H1 (cell line): ENCODE measurements at places on chromosomes 5 and 9. TPM values are rescaled to one million over a fixed set of nuclear protein-coding genes. Genes with fewer than 3 reads are reported as not detected.

The PCDHGB5 gene
- 1.9 and 2.6 TPM in 2 replicates for total RNA-seq

The HAVCR2 gene
- 0.11 TPM in 1 of 2 replicates, not detected in the other for total RNA-seq

The IFNA13 gene
- total RNA-seq = not detected in 2 replicates

The DMRTA1 gene
- 3.0 and 3.3 TPM in 2 replicates for total RNA-seq

DNA sequence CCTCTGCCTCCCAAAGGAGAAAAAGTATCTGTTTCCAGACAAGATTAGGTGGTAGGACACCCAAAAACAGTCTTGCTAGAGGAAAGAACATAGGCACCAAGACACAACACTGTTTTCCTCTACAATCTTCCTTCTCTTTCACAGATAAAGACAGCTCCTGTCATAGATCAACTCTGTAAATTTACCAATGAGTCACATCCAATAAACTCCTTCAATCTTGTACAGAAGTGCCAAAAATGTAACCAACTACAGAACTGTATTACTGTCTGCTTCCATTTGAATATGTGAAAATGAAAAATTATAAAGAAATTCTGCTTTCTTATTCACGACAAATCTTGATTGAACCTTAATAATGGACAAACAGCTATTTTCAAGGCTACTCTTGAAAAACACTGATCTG lies 286.9 kb downstream of the PLK2 start:
- no peak overlapping the region for H3K27ac ChIP-seq
- H3K36me3 ChIP-seq = no peaks in the 10 kb centered on the region
- no peaks in the 10 kb centered on the region for H3K4me1 ChIP-seq
- no peak overlapping the region for H3K4me3 ChIP-seq
- no peaks in the 10 kb centered on the region for H3K27me3 ChIP-seq

GRCh38 chr5:149609640-149610219 lies 28.4 kb downstream of the ARHGEF37 start:
- no peaks in the 10 kb centered on the region for H3K4me1 ChIP-seq
- no peak overlapping the region for H3K4me3 ChIP-seq
- no peak overlapping the region for H3K27ac ChIP-seq
- DNase-seq = no peak
- H3K36me3 ChIP-seq = no peaks in the 10 kb centered on the region

DNA sequence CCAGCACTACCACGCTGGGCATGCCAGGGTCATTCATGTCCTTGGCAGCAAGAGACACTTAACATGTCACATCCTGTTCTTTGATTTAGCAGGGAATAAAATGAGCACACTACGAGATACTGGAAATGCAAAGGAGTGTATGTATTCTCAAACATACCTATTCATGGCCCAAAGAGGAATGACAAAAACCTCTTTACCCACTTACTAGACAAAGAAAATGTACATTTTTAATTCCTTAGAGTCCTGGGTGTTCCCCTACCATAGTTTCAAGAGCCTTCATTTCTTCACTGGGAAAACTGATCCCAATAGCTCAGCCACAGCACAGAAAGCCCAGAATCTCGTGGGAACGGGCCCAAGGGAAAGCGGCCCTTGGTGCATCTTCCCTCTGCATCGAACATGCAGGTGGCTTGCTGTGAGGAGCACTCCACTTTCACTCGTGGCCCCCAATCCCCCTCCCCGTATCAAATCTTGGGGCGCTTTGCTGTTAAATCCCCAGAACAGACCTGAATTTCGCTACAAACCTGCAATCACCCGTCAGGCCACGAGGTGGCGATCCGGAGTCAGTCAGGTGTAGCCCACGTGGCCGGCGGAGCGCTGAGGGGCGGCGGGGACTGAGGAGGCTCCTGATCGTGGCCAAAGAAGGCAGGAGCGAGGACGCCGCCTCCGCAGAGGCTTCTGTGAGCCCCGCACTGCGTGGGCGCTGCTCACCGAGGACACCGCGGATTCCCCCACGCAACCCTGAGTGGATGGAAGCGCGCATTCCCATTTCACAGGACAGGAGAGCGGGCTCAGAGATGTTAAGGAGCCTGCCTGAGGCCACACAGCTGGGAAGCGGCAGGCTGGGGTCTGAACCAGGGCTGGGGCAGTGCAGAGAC lies 91.4 kb downstream of the LMX1B start:
- peaks cover 11% of the 10 kb centered on the region for H3K4me1 ChIP-seq
- no peaks in the 10 kb centered on the region for H3K36me3 ChIP-seq
- H3K27ac ChIP-seq = no peak overlapping the region
- peaks cover 36% of the 10 kb centered on the region for H3K27me3 ChIP-seq
- peak; percentile 47 for DNase-seq

GRCh38 chr5:147831465-147831864 lies at the start of gene SPINK1:
Gene SPINK1 (minus strand): TSS chr5:147831671. CDS start chr5:147831577, 94 bp downstream.
- DNase-seq = no peak
- no peaks in the 10 kb centered on the region for H3K36me3 ChIP-seq
- H3K4me1 ChIP-seq = no peaks in the 10 kb centered on the region
- no peak within 1 kb of the TSS for H3K27ac ChIP-seq
- H3K27me3 ChIP-seq = no peaks in the 10 kb centered on the region

DNA sequence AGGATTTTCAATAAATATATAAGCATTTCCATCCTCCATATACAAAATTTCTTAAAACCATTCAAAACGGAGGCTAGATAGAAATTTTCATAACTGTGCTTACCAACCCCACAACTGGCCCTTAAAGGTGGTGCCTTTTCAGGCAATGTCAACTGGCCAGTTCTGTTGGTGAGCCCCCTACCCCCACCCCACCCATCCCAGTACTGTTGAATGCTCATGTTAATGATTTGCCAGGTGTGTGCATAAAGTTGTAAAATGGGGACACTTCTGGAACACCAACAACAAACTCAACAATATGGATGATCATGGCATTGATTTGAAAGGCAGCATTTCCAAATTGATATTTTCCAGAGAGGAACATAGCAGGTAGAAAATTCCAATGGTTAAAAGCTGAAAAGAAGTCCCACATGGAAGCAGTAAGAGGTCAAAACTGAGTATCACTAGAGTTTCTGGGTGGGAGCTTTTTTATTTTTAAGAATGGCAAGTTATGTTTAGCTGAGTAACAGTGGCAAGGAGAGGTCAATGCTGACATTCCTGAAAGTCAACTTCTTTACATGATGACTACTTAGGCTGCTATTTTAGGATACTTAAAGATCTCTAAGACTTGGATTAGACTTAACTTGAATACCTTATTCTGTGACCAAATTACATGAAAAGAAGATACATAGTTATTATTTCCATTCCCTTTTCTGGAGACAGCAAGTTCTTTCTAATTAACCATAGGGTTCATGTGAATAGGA lies 2.7 kb downstream of the LEAP2 start:
- no peak overlapping the region for H3K4me3 ChIP-seq
- H3K27me3 ChIP-seq = no peaks in the 10 kb centered on the region
- no peaks in the 10 kb centered on the region for H3K4me1 ChIP-seq
- peaks cover 29% of the 10 kb centered on the region for H3K36me3 ChIP-seq
